ENCODE measurements at places on chromosomes 2 and 18.

GRCh38 chr2:79159653-79160052 lies at the start of gene REG3A:
TSS of gene REG3A (minus strand) at chr2:79159753. CDS start at chr2:79159405, 348 bp downstream.
- no peak for DNase-seq

DNA sequence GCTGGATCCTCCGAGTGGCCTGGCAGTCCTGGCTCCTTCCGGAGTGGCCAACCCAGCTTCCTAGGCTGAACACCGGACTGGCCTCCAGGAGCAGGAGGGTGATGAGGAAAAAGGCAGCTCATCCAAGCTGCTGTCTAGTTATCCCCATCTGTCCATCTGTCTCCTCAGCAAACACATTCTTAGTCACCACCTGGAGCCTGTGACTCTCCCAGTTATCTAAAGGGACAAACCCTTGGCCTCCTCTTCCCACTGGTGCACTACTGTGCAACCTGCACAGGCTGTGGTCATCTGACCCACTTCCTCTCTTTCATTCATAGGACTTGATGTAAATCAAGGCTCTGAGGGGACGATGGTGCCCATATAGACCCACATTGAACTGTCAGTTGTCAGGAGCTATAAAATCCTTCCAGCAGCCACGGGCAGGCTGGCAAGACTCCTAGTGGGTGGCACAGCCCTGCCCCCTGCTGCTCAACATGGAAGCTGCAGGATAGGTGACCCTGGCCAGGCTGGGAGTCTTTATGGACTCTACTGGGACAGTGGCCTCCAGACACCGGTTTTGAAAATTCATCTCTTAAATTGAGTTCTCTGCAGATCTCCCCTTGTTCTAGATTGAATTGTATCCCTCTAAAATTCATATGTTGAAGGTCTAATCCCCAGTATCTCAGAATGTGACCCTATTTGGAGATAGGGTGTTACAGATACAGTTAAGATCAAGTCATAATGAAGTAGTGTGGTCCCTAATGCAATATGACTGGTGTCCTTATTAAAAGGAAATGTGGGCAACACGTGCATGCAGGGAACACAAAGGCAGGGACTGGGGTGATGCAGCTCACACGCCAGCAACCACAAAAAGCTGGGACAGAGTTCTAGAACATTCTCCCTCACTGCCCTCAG lies 29.3 kb upstream of the DUSP2 start:
- DNase-seq: peak; percentile 86

DNA sequence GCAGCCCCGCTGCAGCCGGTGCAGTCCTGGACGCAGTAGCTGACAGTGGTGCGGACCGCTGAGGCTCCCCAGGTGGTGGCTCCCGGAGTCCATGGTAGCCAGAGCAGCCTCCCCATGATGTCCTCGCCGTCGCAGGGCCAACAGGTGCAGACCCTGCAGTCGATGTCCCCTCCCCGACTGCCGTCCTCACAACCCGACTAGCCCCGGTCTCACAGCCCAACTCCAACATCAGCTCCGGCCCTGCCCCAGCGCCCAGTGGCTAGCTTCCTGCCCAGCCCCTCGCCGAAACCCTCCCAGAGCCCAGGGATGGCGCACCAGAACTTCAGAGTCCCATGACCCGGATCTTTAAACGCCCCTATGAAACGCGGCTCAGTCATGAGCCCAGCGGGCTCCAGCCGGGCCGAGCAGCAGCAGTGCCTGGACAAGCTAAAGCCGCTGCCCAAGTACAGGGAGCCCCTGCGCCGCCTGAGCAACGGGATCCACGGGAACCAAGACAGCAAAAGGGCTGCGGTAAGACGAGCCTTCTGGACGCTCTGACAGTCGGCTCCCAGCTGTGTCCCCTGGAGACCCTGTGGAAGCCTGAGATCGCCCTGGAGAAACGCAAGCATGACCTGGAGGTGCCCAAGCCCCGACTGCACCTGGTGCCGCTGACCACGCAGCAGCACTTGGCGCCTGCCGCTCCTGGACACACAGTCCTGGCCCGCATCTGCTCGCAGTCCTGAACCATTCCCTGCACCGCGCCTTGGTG lies 53.8 kb upstream of the TUBA3E start:
- DNase-seq: no peak

GRCh38 chr2:131105950-131106801 lies 1.0 kb downstream of the PLEKHB2 start:
- peak; percentile 5 for DNase-seq

GRCh38 chr2:50513724-50514123 lies 518.2 kb downstream of the NRXN1 start:
- no peak for DNase-seq

DNA sequence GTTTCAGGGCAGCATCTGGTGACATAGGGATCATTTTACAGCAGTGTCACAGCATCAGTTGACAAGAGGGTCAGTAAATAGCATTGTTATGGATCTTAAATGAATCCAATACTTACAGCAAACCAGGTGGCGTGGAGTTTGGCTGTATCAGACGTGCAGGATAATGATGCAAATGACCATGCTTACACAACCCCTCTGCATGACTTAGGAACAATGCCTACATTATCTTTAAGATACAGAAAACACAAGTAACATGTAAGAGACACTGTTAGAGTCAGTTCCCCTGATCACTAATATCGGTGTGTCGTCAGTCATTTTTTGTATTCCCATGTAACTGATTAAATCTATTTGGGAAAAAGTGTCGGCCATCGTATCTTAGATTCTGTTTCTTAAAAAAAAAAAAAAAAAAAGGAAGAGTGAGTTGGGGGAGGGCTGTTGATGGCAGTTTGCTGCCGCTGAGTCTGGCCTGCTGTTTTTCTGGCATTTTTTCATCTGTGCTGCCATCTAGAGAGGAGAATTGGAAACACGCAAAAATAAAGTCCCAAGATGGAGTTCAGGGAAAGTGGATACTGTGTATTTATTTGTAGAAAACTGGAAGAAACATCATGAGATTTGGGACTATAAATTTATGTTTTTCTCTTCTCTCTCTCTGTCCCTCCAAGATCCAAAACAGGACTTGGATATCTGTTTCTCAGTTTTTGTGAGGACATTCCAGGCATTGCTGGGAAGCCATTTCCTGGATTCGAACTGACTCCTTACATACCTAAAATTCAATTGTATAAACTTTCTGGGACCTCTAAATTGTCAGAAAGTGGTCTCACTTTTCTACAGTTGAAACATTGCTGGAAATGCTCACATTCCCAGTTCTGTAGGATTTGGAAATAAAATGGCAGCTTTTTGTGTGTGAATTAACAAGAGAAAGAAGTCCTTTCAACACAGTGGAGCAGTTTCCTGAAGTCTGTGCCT lies 60.3 kb upstream of the AGPS start:
- DNase-seq: peak; percentile 37

DNA sequence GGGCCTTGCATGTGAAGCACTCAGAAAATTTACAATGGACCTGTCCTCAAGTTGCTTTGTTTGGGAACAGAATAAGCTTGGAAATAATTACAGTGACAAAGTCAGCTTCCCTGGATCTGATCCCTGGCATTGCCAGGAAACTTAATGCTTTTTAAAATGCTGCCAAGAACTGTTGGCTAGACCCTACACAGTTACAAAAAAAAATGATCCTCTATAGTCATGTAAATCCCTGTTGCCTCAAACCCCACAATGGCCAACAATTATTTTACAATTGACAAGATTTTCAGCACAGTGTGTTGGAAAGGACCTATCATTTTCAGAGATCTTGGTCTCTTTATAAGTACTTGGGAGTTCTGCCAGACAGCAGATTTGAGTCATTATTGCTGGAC lies 470.4 kb upstream of the ACVR2A start:
- DNase-seq: no peak

- no peak for DNase-seq
Measured at GRCh38 chr2:6973895-6974545, 56.8 kb downstream of the RNF144A start.

- DNase-seq: no peak
Measured at GRCh38 chr2:173990970-173991819, 26.0 kb upstream of the SP3 start.

DNA sequence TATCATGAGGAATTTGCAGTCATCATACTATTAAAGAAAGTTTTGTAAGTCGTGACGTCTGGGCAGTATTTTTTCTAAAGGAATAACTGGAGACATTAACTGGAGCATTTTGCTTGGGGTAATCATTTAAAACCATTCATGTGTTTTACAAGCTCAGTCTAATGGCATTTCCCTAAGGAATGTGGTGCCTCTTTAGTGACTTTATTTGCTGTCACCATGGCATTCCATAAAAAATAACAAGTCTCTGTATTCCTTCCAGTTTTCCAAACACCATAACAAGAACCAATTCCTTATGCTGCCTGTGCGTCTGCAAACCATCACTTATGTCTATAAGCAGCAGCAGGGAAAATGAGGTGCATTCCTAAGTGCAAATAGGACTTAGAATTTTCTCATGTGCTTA lies 82.8 kb downstream of the EPB41L3 start:
- DNase-seq: no peak

DNA sequence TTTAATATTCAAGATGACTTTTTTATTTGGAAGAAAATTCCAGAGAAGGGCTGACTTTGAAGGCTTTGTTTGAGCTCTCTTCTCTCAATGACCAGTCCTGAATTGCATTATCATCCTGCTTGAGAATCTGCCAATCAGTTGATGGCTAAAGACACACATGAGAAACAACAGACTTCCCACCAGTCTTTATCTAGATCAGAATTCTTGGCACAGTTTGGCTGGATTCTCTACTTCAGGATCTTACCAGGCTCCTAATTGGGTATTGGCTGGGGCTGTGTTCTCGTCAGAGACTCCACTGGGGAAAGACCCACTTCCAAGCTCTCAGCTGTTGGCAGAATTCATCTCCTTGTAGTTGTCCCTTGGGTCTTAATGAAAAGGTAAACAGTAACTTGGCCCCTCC lies 86.0 kb downstream of the WDSUB1 start:
- no peak for DNase-seq

DNA sequence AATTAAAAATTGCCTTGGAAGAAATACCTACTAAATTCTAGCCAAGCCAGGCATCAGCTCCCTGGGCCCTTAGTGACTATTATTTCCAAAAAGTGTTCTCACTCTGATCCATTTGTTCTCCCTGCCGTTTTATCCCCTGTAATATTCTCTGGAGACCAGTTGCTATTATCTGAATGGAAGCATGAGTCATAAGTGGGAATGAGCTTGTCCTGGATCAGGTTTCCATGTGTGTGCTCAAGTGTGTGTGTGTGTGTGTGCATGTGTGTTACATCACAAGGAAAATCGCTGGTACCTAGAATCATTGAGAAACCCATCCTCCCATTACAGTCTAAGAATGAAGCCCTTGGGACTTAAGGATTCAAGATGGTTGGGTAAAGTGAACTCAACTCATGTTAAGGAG lies 130.3 kb upstream of the CXCR4 start:
- DNase-seq: no peak

DNA sequence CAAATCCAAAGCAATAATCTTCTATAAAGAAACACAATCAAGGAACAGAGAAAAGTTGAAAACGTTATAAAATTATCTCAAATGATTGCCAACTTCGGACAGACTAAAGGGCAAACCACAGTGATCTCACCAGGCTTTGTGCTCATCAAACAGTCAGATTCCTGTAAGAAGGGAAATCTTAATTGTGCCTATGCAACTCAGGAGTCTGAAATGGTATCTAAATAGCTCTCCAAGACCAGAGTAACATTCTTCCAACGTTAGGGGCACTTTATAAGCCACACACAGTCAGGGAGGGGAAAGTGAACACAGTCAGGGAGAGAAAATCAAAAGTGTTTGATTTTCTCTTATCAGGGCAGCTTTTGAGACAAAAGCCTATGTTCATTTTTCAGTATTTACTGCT lies 29.4 kb downstream of the PLEKHM3 start:
- DNase-seq: no peak

GRCh38 chr18:61400716-61401115 lies 67.5 kb downstream of the CDH20 start:
- no peak for DNase-seq

DNA sequence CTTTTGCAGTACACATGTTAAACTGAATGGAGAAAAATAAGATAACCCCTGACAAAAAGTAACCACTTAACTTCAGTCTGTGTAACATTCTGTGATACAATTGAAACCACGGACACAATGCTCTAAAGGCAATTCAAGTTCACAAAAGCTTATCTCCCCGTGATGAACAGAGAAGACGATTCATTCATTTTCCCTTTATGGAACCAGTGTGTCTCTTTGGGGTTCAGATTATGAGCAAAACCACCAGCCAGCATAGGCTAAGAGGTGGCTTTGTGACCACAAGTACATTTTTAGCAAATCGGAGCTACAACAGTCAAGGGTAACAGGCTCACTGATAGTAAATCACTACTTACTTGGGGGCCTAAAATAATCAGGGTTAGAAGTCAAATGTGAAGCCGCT lies 120.6 kb upstream of the SMAD7 start:
- DNase-seq: no peak

DNA sequence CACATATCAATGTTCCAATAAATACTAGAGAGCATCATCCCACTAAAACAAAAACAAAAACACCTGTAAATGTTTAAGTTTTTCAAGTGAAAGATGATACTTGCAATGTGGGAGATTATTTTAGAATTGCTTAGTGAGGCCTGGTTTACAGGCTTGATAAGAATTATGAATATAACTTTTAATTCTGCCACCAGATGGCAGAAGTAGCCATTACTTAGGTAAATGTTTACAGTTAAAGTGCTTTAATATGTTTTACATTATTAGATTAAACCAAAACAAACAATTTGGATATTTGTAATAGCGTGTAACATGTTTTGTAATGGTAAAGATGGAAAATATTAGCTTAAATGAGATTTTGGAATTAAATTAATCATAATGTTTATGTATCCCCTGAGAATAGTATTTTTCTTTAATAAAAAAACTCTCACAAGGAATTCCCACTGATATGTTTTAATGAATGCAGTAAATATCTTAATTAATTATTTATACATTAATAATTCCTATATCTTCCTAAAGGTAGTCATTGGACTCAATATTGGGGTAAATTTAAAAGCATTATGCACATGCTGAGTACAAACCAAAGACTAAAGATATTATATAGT lies 522.0 kb downstream of the SPAG16 start:
- DNase-seq: no peak

- no peak for DNase-seq
Measured at GRCh38 chr2:98374286-98374685, 28.0 kb downstream of the CNGA3 start.

DNA sequence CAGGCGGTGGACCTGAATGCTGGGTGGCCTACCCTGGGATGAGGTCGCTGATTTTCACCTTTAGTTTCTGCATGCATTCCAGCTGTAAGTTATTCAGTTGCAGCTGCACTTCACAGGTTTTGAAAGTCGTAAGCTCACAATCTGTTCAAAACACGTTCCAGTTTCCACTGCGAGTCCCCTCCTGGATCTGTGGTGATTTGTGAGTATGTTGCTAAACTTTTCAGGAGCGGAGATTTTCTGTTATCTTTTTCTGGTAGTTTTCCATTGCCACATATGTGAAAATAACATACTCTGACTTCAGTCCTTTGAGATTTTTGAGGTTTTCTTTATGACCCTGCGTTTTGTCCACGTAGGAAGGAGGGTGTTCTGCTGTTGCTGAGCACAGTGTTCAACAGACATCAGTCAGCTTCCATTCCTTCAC lies 102.1 kb downstream of the SNTG2 start:
- peak; percentile 29 for DNase-seq

- no peak for DNase-seq
Measured at GRCh38 chr2:8036366-8036765, 645.5 kb upstream of the ID2 start.

GRCh38 chr2:185208261-185208660 lies 530.3 kb upstream of the FSIP2 start:
- DNase-seq: peak; percentile 64

GRCh38 chr2:152638056-152638455 lies 79.2 kb downstream of the PRPF40A start:
- DNase-seq: no peak

- DNase-seq: no peak
Measured at GRCh38 chr2:174282441-174282840, 34.1 kb upstream of the OLA1 start.
